ENCODE measurements at places on chromosomes 6 and 20. TPM values are rescaled to one million over a fixed set of nuclear protein-coding genes. Genes with fewer than 3 reads are reported as not detected.
A peak's percentile ranks its signal among the peaks of the same experiment; 100 is the strongest.

DNA sequence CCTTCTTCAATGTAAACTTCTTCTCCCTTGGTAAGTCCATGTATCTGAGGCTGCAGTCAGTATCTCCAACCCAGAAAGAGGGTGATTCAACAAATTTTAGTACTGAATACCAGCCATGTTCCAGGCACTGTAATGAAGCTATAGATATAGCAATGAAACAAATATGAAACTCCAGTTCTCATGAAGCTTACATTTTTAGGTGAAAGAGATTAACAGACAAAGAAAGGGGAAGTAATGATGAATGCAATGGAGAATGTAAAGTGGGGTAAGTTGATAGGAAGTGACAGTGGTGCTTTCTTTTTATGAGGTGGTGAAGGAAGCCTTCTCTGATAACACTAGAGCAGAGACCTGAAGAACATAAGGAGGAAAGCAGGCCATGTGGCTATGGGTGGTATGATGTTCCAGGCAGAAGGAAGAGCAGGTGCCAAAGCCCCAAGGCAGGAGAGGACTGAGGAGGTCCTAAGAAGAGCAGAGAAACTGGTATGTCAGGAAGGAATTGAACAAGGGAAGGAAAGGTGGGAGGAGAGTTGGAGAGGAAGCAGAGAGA is 143.6 kb downstream of the TFAP2B start:
- DNase-seq = no peak

- peak; percentile 77 for DNase-seq
Measured at GRCh38 chr6:129709769-129710449, at the start of gene ARHGAP18. TSS of gene ARHGAP18 (minus strand) at chr6:129710177. CDS start at chr6:129710136, 41 bp downstream.

DNA sequence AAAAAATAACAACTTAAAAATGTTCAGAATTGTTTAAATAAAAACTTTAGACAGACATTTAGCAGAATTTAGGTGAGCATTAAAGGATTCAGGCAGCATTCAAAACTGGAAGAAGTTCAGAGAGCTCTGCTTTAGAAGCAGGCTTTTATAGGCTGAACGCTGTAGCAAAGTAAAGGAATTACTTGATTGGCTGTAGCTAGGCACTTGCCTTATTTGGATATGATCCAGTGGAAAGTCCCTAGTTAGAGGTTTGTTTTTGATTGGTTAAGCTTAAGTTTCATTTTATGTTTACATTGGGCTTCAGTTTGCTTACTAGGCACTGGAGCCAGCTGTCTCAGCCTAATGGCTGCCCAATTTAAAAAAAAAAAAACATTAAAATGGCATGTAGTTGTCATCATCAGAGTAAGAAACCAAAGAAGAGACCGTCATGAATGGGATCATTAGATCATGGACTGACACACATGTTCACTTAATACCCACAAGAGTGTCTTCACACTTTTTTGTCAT is 65.1 kb downstream of the CBFA2T2 start:
- DNase-seq = peak; percentile 36

- peak; percentile 38 for DNase-seq
Measured at GRCh38 chr6:6494677-6495076, 93.8 kb upstream of the LY86 start.

- no peak for DNase-seq
Measured at GRCh38 chr20:32702706-32703425, 29.1 kb upstream of the C20orf203 start.

GRCh38 chr6:111228094-111228493 is 140.8 kb downstream of the SLC16A10 start:
- no peak for DNase-seq

- DNase-seq = no peak
Measured at GRCh38 chr20:54291339-54292010, 83.6 kb downstream of the PFDN4 start.

DNA sequence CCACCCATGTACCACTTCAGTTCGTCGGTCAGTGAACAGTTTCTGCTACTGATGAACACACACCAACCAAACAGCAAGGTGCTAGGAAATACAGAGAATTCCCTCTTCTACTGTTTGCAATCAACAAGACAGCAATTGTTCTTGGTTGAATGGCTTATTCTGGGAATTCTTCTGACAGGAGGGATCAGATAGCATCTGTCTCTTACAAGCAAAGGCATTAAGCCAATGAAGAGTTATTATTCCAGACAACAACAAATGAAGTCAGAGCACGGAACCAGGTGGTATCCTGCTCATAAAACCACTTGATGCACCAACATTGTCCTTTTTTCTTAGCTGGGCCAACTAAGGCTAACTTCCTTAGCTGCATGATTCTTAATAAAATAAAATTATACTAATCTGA is 37.8 kb downstream of the PTPRK start:
- no peak for DNase-seq

- no peak for DNase-seq
Measured at GRCh38 chr6:148775161-148775560, 28.3 kb downstream of the UST start.

DNA sequence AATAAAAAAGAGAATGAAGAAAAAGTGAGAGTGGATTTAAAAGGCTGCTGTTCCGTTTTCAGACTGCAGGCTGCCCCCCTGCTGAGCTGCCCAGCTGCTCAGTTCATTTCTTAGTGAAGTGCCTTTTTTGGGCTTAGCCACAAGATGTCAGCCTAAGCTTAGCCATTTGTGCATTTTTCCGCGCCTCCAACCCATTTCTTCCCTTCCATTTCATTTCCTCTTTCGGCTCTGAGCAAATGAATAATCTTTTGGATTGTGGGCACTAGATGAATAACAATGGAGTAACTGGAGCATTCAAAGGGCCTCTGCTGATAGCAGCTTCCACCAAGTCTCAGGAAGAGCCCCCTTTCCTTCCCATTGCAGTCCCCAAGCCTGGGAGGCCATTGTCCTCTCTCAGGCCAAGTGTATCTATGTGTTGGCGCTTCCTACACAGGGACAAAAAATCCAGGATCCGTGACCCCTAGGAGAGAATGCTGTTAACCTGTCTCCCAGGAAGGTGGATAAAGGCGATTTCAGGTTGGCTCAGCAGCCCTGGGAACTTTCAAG is 83.5 kb upstream of the SPTLC3 start:
- peak; percentile 38 for DNase-seq

- DNase-seq = no peak
Measured at GRCh38 chr6:34205916-34206315, 30.8 kb upstream of the HMGA1 start.

- no peak for DNase-seq
Measured at GRCh38 chr20:16486532-16486931, 86.7 kb downstream of the KIF16B start.

GRCh38 chr6:52598123-52598823 is 21.4 kb upstream of the TRAM2 start:
- DNase-seq = peak; percentile 21

- DNase-seq = no peak
Measured at GRCh38 chr20:2331901-2332565, 36.2 kb downstream of the TGM3 start.

- DNase-seq = no peak
Measured at GRCh38 chr6:147547369-147547902, 38.9 kb downstream of the SAMD5 start.

DNA sequence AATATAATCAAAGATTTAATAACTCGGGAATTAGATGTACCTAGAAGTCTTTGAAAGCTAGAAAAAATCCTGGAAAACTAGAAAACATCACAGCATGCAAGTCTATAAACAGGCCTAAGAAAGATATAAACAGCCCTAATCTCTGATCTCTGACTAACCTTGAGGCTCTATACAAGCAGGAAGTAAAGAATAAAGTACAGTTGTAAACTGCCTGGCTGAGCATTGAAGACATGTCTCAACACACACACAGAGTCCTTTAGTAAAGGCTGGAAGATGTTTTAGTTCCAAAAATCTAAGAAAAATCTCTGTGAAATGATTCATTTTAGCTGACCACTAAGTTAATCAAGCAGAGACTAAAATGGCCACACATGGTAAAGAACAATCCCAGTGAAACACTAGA is 774.5 kb downstream of the EYS start:
- no peak for DNase-seq

- no peak for DNase-seq
Measured at GRCh38 chr6:32792901-32793435, 23.8 kb downstream of the HLA-DOB start.

DNA sequence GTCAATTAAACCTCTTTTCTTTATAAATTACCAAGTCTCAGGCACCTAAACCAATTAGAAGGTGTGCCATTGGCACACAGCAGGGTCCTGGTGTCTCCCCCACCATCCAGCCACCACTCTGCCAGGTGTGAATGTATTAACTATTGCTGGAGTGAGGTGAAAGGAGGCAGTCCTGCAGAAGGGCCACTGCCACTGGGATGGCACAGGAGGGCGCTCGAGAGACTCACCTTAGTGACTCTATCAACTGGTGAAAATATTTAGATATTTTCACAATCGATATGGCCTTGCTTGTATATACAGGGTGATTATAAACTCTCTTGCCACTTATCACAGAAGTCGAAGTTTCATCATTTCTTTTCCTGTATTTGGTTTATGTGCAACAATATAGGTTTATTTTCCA is 145.6 kb upstream of the ESR1 start:
- DNase-seq = no peak

DNA sequence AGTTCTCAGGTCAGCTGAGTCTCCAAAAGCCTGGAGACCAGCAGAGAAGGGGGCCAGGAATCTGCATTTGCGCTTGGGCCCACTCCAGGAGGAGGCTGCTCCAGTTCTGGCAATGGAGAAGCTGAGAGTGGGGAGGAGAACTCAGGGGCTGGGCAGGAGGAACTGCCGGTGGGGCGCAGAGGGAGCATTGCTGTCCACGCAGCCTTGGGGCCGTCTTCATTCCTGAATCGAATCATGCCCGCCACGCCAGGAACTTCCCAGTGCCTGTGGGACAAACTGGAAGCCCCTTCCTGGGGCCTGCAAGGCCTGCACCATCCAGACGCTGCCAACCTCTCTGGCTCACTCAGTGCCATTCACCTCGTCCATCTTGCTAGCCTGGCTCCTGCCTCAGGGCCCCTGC is 16.9 kb downstream of the RAB44 start:
- DNase-seq = no peak

DNA sequence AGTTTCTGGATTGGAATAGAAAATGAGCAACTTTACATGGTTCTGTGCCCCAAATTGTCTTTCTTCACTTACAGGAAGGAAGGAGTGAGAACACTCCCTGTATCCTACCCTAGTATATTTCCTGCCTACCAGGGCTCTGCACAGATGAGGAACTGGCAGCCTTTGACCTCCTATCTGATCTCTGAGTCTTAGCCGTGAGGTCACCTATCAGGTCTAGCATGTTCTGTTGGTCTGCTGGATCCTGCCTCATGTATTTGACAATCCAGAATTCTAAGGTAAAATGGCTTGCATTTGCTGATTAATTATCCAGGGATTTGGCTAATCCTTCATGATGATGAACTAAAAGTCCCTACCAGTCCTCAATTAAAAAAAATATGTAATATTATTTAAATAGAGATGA is 35.0 kb upstream of the TRAM2 start:
- DNase-seq = no peak

DNA sequence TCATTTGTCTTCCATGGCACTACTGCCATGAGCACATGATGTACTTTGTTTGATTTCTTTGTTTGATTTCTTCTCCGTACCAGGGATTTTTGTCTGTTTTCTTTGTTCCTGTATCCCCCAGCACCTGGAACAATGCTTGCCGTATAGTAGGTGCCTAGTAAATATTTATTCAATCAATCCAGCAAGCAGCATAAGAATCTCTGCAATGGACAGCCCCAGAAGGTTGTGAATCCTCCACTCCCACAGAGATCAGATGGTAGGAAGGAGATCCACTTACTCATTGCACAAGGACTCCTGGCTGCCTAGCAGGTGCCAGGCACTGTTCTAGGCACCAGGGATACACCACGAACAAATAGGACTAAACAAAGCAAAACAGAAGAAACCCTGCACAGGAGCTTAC is 6.7 kb upstream of the SYNJ2 start:
- no peak for DNase-seq

DNA sequence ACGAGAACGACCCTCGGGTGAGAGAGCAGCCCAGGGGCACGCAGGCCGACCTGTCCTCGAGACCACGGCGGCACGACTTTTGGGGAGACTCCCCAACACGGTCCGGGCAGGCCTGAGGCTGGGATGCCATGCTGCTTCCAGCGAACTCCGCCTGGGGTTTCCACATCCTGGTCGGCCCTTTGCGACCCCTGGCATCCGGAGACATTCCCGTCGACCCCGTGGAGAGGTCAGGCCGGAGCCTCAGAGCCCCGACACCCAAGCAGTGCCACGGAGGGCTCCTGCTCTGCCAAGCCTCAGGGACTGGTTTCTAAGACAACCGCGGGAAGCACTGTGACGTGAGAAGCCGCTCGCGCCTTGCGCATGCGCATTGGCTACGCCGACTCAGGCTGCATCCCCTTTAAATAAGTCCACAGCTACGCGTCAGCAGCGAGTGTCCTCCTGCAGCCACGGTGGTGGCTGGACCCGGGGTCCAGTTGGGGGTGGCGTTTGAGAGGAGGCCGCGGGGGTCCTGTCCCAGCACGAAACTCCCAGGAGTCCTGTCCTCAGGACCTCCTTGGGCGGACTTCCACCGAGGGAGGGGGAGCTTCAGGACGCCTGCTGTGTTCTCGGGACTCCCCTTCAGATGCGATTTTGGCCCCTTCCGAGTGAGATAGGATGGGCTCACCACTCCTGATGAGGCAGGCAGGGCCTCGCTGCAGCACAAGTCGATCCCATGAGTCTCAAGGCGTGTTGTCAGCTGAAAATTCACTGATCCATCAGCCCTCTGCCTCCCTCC is 1089.3 kb upstream of the DEFB115 start:
- peak; percentile 1 for DNase-seq

DNA sequence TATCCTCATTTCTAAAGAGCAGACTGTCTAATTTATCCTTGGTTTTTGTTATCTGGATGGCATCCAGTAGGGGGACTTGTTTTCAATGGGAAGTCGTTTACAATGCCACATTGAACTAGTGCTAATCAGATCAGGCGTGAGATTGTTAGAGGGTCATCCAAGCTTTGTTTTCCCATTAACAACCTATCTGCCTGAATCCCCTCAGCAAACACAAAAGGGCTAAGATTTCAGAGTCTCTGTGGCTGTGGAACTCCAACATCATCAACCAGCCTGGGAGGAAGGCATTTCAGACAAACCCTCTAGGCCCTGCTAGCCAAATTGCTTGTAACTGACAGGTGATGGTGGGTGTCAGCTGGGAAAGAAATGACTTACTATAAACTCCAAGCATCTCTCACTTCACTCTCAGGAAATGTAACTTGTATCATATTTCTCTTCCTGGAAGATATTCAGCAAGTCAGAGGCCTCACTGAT is 47.7 kb downstream of the COL19A1 start:
- no peak for DNase-seq

GRCh38 chr20:43725666-43726065 is 1.1 kb downstream of the GTSF1L start:
- no peak for DNase-seq

GRCh38 chr20:59574308-59574707 is 30.0 kb upstream of the PHACTR3 start:
- DNase-seq = no peak

PRDM13 gene
- not detected for total RNA-seq

PDE7B gene
- total RNA-seq = 1.00 TPM

PACRG gene
- total RNA-seq = not detected

UBD gene
- total RNA-seq = 2.1 TPM

TAAR1 gene
- not detected for total RNA-seq

HIVEP2 gene
- total RNA-seq = 30.8 TPM

TP53INP2 gene
- 9.9 TPM for total RNA-seq

KCNQ2 gene
- total RNA-seq = 0.65 TPM

CGAS gene
- 20.7 TPM for total RNA-seq

OPRM1 gene
- not detected for total RNA-seq

CCN6 gene
- 0.74 TPM for total RNA-seq

SLC25A27 gene
- total RNA-seq = 1.1 TPM

NNAT gene
- total RNA-seq = 0.93 TPM

VSTM2L gene
- 0.60 TPM for total RNA-seq

ADNP gene
- total RNA-seq = 62.3 TPM

PTGIS gene
- 1.8 TPM for total RNA-seq

MCM3 gene
- 184 TPM for total RNA-seq

GABRR1 gene
- total RNA-seq = not detected

KHDRBS2 gene
- not detected for total RNA-seq
